Stimulated activated CD4-positive, alpha-beta T cell treated with anti-CD3 and anti-CD28 coated beads, Interleukin-1b, Interleukin-23, amount 100 ng/mL, for 1 hour (primary cell): ENCODE measurements at places on chromosomes 2 and 18.
A peak's percentile ranks its signal among the peaks of the same experiment; 100 is the strongest.

GRCh38 chr2:52115750-52116149 lies 1083.8 kb upstream of the NRXN1 start:
- DNase-seq, result no peak

DNA sequence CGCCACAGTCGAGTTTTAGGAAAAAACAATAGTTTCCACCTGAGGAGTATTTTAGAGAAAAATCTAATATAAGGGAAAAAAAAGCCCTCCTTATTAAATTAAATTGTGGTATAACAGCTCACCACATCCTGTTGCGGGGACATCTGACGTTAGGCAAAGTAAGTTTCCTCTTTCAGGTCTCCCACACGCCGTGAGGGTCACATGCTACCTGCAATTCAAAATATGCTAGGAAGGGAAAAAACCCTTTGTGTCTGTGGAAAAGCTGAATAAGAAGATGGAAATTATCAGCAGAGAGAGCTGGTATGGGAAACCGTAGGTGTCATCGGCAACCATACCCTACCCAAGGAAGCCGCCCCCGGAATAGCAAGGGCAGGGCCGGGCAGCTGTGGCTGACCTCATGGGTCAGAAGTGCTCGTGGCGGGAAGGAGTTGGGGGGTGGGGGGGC lies 128.0 kb downstream of the NFATC1 start:
- DNase-seq, result no peak

DNA sequence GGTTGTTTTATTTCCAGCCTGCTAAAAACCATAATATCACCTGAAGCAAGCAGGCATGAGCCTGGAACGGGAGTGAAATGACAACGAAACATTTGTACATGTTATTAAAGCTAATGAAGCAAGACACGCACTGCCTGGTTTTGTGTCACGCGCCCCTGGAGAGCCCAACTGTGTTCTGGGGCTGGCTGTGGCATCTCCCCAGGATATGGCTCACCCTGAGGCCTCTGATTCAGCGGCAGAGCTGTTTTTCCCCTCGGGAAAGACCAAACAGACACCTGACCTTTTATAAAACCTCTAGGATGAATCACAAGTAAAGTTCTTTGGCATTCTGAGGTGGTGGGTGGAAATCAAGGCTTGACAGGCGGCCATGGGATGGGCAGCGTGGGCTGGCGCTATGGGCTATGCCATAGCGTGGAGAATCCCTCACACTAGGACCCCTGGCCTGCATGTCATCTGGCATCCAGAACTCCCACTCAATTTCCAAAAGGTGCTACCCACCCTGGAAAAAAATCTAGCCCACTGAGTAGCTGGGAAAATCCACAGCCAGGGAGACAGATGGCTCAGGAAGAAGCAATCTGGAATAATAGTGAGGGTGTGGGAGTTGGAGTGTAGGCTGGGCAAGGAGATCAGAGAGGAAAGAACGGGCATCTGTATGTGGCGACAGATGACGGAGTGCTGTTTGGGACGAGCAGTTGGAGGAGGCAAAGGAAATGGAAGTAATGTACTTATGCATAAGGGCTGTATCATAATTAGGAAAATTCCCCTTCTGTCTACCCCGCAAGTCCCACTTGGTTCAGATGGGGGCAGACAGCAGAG lies 262.0 kb downstream of the AFF3 start:
- DNase-seq, result no peak

- DNase-seq, result no peak
Measured at GRCh38 chr2:95047629-95048510, 22.4 kb downstream of the MAL start.

DNA sequence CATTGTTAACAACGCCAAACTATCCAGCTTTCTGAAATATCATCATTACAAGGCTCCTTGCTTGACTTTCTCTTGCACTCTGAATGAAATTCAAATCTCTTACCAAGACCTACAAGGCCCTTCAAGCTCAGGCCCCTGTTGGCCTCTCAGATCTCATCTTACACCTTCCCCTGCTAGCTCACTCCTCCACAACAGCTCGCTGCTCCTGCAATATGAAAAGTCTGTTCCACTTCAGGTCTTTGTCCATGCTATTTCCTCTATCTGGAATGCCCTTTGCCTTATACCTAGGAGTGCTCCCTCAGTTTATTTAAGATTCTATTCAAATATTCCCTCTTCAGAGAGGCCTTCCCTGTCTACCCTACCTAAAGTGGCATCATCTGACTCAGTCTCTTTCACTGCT lies 91.7 kb downstream of the SESTD1 start:
- DNase-seq, result no peak

- DNase-seq, result no peak
Measured at GRCh38 chr2:170598067-170598395, 117.1 kb upstream of the SP5 start.

- DNase-seq, result no peak
Measured at GRCh38 chr2:17680119-17680518, 73.5 kb downstream of the SMC6 start.

- no peak for DNase-seq
Measured at GRCh38 chr2:199663157-199663556, 187.8 kb downstream of the FTCDNL1 start.

- no peak for DNase-seq
Measured at GRCh38 chr2:120576509-120577474, 158.9 kb upstream of the GLI2 start.

DNA sequence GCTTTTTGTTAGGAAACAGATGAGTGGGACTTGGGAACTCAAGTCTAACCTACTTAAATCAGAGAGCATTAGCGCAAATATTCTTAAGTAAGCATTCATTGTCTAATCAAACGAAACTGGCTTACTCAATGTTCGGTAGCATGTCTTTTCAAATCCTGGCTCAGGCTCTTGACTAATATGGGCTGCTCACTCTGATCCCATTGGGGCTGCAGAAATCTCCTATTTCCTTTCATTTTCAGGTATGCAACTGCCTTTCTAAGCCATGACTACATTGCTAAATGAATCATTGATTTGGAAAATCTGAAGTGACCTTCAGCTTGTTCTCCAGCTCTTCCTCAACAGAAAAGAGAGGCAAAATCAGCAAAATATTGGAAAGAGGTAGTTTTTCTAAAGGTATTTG lies 2084.4 kb upstream of the PIK3C3 start:
- DNase-seq, result no peak

DNA sequence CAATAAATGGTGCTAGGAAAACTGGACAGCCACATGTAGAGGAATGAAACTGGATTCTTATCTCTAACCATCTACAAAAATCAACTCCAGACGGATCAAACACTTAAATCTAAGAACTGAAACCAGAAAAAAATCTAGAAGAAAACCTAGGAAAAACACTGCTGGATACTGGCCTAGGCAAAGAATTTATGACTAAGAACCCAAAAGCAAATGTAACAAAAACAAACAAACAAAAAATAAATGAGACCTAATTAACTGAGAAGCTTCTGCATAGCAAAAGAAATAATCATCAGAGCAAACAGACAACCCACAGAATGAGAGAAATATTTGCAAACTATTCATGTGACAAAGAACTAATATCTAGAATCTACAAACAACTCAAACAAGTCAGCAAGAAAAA lies 314.0 kb upstream of the REV1 start:
- DNase-seq, result no peak

GRCh38 chr18:10230072-10230471 lies 224.4 kb upstream of the APCDD1 start:
- DNase-seq, result no peak

- DNase-seq, result no peak
Measured at GRCh38 chr18:37660658-37661057, 95.1 kb upstream of the CELF4 start.

GRCh38 chr2:113209011-113209645 lies 35.4 kb downstream of the PSD4 start:
- DNase-seq, result no peak

DNA sequence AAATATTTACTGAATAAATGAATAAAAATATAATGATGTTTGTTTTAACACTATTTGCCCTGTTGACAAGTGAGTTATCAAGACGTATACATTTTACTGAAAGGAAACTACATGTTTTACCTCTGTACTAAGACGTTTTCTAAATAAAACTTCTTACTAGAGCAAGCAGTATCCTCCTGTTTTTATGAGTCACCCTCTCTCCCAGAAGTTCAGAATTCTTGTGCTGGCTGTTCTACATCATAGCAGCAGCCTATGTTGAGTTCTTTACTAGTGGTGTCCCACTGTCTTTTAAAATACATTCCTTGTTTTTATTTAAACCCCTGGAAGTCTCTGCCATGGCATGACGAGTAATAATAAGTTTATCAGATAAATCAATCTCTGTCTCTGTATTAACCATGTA lies 297.4 kb downstream of the CALCRL start:
- DNase-seq, result no peak

DNA sequence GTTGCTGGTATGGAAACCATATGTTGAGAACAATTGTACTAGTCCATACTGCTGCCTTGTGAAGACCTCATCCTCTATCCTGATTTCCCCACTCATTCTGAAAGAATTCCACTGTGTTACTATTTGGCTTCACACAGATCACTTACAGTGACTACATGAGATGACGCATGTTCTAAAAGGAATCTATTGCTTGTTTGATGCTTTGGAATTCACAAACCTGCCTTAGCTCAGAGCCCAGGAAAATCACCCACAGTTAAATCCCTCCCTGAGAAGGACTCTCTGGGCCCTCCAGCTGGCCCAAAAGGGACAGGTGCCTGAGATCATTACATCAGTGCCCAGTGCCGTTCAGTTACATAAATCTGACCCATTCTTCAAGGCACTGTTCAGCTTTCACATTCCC lies 45.3 kb downstream of the KLHL29 start:
- DNase-seq, result no peak

DNA sequence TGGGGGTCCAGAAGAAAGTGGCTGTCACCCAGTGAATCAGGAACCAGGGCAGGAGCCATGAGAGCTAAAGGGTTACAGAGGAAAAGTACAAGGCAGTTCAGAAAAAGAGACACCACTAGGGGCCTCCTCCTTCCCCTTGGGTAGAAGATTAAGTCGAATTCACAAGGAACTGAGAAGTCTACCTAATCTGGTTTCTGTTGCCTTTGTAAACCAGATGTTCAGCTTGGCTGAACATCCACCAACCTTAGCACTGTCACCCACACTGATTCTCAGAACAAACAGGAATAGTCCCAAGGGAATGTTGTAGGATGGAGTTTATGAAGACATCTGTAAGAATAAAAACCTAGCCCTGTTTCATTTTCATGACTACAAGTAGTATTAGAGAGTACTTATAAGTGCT lies 90.4 kb upstream of the NOSTRIN start:
- DNase-seq, result no peak

- DNase-seq, result no peak
Measured at GRCh38 chr2:111620281-111620680, 263.7 kb downstream of the ANAPC1 start.

DNA sequence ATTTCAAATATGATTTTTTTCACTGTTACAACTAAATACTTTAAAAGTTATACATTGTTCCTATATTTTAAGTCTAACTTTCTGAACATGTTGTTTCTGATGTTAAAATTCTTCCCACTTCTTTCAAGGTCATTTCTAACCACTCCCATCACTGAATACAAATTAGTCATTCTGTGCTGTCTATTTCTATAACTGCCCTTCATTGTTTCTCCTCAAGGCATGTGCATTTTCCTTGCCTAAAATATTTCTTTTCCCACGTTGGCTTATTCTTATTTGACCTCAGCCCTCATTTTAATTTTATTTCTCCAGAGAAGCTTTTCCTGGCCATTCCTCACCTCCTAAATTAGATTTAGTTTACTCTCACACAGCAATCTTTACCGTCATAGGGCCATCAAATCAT lies 198.9 kb upstream of the GULP1 start:
- no peak for DNase-seq

DNA sequence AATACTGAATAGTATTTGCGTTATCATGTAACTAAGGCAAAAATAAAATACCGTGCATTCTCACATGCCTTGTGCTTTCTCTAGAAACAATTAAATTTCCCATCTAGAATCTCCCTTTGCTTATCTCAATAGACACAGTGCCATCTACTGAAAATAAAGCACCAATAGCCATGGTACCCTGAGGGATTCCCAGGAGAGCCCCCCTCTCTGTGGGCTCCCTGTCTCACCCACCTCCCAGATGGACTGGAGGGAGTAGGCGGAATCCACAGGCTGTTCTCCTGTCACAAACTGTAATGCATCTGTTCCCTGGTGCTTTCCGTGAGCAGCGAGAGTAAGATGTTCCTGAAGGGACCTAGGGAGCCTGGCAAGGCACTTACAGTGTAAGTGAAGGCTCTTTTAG lies 112.4 kb upstream of the UPP2 start:
- no peak for DNase-seq

DNA sequence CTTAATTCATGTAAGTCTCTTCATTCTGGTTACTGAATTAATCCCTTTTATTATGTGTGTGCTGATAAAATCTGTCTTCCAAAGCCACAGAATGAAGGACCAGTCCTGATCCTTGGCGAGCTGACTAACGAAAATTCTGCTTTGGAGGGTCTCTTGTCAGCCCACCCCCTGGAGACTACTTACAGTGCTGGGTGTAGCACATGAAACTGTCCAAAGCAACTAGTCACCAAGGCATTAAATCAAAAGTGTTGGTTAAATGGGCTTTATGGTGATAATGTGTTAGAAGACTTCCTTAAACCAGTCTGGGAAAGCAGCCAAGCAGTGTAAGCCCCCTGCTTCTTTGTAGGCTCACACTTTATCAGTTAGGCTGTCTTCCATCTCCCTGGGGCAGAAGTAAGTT lies 420.2 kb downstream of the SUCLG1 start:
- no peak for DNase-seq

- DNase-seq, result peak; percentile 76
Measured at GRCh38 chr2:131093006-131093695, at the start of gene FAM168B. FAM168B (minus strand) TSS chr2:131093460; CDS start chr2:131082646, 10,814 bp downstream.

DNA sequence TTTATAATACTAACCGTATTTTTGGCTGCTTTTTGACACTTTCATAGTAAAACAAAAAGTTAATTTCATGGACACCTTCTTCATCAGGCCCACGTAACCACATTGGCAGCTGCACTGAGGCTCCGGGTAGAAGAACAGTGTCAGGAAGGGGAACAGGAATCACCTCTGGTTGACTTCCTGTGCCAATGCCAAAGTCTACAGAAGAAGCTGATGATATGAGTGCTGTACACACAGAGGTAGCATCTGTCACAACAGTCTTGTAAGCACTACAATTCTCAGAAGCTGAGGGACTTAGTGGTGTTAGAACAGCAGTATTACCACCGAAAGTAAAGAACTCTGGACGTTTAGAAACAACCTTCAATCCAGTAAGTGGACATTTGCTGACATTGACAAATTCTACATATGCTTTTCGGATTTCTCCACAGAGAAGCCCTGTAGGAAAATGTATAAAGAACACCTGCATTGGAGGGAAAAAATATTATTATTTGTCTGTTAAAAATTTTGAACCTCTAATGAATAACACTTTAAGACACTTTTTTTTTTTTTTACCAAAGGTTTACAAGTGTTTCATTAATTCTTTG lies 85.3 kb downstream of the TRAPPC8 start:
- no peak for DNase-seq
